ENCODE measurements at places on chromosomes 2 and 18. TPM values are rescaled to one million over a fixed set of nuclear protein-coding genes. Genes with fewer than 3 reads are reported as not detected.

- DNase-seq = no peak
- H3K27ac ChIP-seq = no peak overlapping the region
- no peak overlapping the region for H3K4me3 ChIP-seq
- H3K36me3 ChIP-seq = no peaks in the 10 kb centered on the region
- H3K4me1 ChIP-seq = peaks cover 3% of the 10 kb centered on the region
- no peaks in the 10 kb centered on the region for H3K27me3 ChIP-seq
Measured at GRCh38 chr18:9861157-9861556, 24.6 kb upstream of the TXNDC2 start.

- H3K4me1 ChIP-seq = no peaks in the 10 kb centered on the region
- H3K36me3 ChIP-seq = no peaks in the 10 kb centered on the region
- no peak for DNase-seq
- no peaks in the 10 kb centered on the region for H3K27me3 ChIP-seq
Measured at GRCh38 chr2:20682167-20682920, 15.4 kb downstream of the GDF7 start.

Gene TLX2
- not detected for total RNA-seq

Gene POTEJ
- not detected for total RNA-seq

DNA sequence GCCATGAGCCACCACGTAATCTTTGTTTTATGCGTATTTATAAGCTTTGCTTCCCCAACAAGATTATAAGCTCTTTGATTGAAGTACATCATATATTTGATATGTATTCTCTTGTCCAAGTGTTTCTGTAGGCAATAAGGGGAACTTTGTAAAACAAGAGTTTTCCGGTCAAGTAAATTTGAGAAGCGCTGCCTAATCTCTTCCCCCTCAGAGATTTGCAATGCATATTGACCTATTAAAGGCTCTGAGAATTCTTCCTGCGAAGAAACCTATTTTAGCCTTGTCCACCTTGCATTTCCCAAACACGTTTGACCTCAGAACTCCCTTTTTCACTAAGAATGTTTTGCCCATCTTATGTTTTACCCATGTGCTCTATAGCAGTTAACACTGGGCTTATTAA is 26.9 kb upstream of the CASP10 start:
- peaks cover 8% of the 10 kb centered on the region for H3K4me1 ChIP-seq
- H3K27me3 ChIP-seq = no peaks in the 10 kb centered on the region
- H3K27ac ChIP-seq = no peak overlapping the region
- DNase-seq = no peak

Gene DTYMK
- total RNA-seq = 16.1 TPM

DNA sequence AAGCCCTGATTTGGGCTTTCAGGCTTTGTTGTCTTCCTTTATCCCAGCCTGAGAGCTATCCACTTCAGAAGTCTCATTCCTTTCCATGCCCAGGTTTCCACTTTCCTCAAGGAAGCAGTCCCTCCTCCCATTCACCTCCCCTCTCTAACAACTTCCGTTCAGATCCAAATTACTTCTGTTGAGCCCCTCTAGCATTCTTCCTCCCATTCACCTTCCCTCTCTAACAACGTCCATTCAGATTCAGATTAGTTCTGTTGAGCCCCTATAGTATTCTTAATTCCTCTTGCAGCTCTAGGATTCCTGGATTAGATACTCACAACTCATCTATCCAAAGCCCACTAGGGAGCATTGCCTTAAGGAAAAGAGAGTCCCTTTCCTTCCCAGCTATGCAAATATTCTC is 216.8 kb downstream of the RAD51AP2 start:
- no peaks in the 10 kb centered on the region for H3K4me1 ChIP-seq
- no peak overlapping the region for H3K4me3 ChIP-seq
- no peaks in the 10 kb centered on the region for H3K27me3 ChIP-seq
- no peak for DNase-seq

DNA sequence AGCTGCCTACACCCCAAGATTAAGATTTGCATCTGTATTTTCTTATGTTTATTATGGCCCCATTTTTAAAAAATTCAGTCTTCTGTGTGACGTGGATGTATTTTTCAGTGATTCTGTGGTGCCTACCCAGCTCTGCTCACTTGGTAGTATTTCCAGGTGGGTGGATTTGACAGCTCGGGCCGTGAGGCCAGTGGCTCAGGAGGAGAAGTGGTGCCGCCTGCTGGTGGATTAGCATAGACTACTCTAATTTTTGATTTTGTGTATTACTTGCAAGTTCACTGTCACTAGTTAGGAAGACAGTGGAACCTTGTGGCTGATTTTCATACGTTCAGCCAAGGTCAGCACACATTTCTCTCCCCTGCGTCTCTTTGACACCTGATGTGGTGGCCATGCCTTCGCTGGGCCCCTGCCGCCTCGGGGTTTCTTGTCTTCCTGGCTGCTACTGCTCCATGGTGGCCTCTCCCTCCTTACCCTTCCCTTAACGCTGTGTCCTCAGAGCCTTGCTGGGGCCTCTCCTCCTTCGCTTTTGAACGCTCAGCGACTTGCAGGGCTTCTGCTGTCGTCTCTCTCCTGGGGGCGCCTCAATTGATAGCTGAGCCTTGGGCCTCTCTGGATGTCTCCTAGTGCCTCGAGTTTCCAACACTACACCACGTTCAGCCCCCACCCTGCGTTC is 89.4 kb downstream of the DGKD start:
- H3K27ac ChIP-seq = no peak overlapping the region
- peak; percentile 86 for DNase-seq
- H3K27me3 ChIP-seq = no peaks in the 10 kb centered on the region
- no peak overlapping the region for H3K4me3 ChIP-seq
- peaks cover 11% of the 10 kb centered on the region for H3K4me1 ChIP-seq
- H3K36me3 ChIP-seq = no peaks in the 10 kb centered on the region

DNA sequence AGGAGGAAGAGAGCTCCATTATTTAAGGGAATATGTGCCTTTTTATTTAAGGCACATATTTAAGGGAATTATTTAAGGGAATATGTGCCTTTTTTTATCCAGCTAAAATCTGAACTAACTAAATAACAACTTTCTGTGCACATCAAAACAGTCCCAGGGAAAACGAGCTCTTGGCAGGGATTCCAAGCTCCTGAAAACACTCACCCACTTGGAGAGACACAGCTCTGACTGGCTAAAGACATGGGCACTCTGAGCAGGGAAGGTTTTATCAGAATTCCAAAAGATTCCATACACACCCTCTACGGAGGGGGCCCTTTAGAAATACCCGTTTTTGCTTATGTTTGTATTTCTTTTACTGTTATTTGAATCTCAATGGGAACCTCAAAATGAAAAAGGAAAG is 181.0 kb downstream of the ZNF516 start:
- no peak for DNase-seq
- no peaks in the 10 kb centered on the region for H3K36me3 ChIP-seq

Gene AGXT
- total RNA-seq = not detected
